Tongue (tissue), 3 donors: ENCODE measurements at places on chromosomes 6 and 20.

GRCh38 chr6:54010340-54011276 lies 100.6 kb upstream of the MLIP start:
- peak; percentile 92 for DNase-seq

GRCh38 chr6:38306931-38307330 lies 332.8 kb downstream of the BTBD9 start:
- peak; percentile 80 for DNase-seq

GRCh38 chr6:33751771-33752645 lies 5.3 kb upstream of the IP6K3 start:
- DNase-seq, result peak; percentile 63

DNA sequence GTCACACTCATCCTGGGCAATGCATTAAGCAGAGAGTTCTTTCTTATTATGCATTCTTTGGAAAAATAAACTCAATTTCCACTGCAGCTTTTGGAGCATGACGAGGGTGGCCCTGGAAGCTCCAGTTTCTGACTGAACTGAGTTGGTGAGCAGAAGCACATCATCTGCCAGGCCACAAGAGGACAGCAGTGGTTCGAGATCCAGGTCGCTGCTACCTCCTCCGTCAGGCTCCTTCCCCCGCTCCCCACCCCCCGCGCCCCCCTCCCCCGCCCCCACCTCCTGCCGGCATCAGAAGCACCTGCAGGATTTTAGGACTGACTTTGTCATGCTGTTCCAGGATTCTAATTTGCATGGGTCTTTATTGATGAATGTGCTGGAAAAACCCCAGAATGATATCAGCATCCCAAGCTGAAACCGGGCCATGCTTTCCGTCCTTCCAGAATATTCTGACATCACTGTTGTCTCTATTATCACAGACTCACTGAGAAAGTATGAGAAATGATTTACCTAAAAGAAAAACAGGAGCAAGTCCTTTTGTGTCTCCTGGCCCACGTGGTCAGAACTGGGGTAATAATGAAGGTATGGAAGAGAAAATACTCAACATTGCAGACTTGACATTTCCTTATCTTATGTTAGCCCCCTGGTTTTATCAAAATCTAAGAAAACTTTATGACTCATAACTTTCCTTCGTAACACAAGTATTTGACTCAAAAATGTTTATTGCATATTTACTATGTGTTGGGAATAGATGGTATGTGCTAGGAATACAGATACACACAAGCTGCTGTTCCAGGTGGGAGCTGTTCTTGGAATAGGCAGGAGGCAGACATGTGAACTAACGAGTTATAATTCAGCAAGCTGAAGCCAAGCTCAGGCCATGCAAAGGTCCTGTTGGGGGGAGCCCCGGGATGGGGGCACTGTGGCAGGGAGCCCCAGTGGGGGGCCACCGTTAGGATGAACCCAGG lies 220.2 kb upstream of the EXOC2 start:
- peak; percentile 75 for DNase-seq

- no peak for DNase-seq
Observed at GRCh38 chr6:28203201-28203600, 21.9 kb upstream of the ZSCAN9 start.

DNA sequence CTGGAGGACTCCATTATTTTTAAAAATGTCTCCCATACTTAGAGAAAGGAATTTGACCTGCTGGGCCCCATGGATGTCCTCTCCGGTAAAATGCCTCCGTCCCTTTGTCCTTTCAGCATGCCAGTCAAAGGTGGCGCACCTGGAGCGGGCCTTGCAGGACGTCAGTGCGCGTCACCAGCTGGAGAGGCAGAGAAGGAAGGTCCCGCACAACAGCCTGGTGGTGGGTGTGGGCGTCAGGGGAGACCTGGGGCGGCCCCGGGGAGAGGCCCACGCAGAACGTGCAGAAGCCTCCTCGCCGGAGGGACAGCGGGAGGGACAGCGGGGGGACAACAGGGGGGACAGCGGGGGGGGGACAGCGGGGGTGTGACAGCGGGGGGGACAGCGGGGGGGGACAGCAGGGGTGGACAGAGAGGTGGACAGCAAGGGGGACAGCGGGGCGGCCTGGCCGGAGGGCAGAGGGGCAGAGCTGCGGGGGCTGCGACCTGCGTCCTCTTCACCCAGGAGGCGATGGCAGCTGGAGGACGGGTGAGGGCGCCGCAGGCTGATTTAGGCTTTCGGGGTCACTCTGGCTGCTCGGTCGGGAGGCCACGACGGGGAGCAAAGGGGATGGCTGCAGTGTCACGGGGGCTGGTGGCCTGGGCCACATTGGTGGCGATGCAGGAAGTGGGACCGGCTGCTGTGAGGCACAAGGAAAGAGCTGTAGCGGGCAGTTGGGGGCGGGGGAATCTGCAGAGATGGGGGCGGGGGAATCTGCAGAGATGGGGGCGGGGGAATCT lies 859 bp upstream of the KIF25 start:
- DNase-seq, result no peak

DNA sequence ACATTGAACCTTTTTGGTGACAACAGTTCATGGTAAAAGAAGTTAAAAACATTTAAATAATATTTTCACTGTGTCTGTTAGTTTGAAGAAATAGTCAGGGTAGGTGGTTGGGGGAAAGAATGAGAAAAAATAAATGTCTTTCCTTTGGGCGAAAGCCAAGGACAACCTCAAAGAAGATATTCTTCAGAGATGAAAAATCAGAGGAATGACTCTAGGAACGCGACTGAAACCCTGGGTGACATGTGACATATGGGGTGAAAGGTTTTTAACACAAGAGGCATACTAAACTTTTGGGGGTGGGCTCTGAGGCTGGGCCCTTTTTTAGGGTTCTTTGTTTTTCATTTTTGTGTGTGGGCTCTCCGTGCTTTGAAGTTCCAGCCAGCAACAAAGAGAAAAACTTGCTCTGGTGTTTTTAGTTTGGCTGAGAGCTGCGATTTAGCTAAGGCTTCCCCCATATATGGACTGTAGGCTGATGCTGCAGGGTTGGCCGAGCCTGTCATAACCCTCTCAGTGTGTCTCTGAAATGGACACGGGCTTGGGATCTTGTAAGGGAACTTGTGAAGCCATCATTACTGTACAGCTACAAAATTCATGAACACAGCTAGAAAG lies 610.1 kb upstream of the ARID1B start:
- no peak for DNase-seq

DNA sequence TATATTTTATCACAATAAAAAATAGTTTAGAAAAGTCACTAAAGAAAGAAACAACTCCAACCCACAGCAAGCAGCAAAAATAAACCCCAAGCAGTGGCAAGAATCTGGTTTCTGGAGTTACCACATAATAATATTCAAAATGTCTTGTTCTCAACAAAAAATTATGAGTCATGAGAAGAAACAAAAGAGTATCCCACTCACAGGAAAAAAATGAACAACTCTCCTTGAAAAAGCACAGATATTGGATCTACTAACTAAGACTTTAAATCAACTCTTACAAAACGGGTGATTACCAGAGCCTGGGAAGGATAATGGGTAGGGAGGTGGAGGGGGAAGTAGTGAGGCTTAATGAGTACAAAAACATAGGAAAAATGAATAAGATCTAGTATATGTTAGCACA lies 425.6 kb downstream of the PLCB1 start:
- no peak for DNase-seq

DNA sequence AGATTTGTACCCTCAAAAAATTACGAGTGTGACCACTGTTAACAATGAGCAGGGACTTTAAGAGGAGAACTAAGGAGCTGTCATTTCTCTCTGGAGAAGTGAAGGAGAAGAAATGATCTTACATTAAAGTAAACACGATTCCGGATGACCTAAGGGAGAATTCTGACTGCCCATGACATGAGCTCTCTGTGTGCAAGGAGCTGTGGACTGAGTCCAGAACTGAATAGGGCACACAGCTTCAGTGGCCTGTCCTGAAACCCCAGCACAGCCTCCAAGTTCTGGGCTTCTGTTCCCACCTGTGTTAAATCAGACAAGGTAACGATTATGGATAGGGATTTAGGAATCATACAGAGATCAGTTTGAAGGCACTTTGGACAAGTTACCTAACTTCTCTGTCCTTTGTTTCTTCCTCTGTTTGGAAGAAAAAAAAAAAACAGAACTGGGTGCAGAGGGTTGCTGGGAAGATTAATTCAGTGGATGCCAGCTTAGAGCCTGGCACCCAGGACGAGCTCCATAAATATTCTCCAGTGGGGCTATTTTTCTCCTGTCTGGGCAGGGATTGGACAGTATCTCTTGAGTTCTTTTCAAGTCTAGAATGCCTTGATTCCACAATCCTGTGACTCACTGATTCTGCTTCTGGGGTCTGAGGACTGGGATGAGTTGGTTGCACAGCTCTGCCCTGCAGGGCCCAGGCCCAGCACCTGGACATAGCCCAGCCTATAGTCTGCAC lies 65.7 kb downstream of the MRPL14 start:
- no peak for DNase-seq
